ENCODE measurements at places on chromosomes 2 and 18.
A peak's percentile ranks its signal among the peaks of the same experiment; 100 is the strongest.

DNA sequence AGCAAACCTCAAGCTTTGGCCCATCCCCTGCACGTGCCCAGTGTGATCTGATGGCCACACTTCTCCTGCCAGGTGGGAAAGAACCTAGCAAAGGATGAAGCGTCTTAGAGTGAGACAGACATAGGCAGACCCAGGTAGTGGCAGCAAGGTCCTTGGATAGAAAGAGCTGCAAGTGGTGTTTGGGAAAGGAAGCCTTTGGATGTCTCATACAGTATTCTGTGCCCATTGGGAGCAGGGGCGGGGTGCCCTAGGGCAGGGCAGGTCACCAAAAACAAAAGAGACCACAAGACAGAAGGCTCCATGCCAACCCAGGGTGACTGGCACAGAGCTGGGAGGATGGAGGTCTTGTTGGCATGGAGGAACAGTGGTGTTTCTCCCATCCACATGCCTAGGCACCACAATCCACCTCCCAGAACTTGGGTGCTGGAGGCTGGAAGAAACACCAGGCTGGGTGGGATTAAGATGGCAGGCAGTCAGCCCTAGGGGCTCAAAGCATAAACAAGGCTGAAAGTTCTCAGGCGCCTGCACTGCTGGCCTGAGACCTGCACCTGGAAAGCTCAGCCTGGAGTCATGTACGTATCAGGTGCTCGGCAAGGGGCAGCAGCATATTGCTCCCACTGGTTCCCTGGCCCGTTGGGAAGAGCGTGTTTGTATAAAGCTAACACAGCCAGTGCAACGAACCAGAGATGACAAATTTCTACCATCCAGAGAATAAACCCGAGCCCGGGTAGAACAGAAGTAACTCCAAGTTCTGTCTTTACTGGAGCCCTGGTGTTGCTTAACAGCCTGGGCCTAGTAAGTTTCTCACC is 52.9 kb downstream of the CRACDL start:
- DNase-seq: no peak

GRCh38 chr2:72133721-72134407 is 13.8 kb downstream of the CYP26B1 start:
- DNase-seq: no peak

GRCh38 chr2:15840148-15840547 is 100.2 kb upstream of the MYCN start:
- DNase-seq: no peak

DNA sequence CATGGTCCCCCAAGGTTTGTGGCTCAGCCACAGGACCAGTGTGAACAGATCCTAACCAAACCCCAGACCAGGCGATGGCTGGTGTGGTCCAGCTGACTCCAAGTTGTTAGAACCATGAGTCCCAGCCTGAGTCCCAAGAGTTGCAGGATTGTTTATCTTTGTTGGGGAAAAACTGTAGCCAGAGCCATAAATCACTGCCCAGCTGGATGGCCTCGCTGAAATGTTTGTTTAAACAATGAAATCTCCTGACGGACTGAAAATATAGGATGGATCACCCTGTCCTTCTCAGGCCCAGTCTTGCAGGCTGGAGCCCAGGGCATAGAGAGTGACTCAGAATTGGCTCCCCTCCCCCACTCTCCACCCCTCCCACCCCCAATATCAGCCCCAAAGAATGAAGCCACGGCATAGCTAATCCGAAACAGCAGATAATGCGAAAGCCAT is 36.4 kb downstream of the PKDCC start:
- DNase-seq: no peak

GRCh38 chr2:167988296-167988695 is 259.1 kb downstream of the STK39 start:
- DNase-seq: no peak

- DNase-seq: no peak
These were observed 61.0 kb upstream of the SLC25A52 start for GRCh38 chr18:31821545-31822171.

DNA sequence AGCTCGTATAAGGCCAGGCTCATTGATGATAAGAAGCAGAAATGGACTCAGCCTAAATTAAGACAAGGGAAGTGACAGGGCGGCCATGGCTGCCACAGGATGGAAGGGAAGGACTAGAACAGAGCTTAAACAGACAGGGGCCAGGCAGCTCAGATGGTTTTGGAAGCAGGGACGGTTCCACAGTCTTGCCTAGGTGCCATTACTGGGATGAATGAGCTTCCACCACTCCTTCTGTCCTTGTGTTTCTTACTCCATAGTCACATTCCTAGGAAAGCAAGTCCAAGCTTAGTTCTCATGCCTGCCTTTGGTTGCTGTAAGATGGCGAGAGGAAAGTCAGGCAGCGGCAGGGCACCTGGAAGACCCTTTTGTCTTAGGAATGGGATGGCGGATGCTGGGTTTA is 11.9 kb downstream of the GNLY start:
- no peak for DNase-seq

GRCh38 chr2:15733867-15734673 is 142.4 kb downstream of the DDX1 start:
- no peak for DNase-seq

- no peak for DNase-seq
These were observed 58.8 kb downstream of the RND3 start for GRCh38 chr2:150428641-150429040.

GRCh38 chr18:34322365-34323289 is 97.9 kb upstream of the NOL4 start:
- DNase-seq: peak; percentile 26

- no peak for DNase-seq
These were observed 254.9 kb upstream of the SIX3 start for GRCh38 chr2:44686561-44686960.
